ENCODE measurements at places on chromosomes 2 and 18.

- no peak for DNase-seq
These were observed 46.7 kb downstream of the FBXO48 start for GRCh38 chr2:68420254-68420910.

GRCh38 chr2:189624648-189625355 is 36.5 kb upstream of the ASNSD1 start:
- DNase-seq, result no peak

- DNase-seq, result peak; percentile 82
These were observed 39.9 kb upstream of the DARS1 start for GRCh38 chr2:136025057-136025973.

- no peak for DNase-seq
These were observed 25.2 kb upstream of the FAM110C start for GRCh38 chr2:71309-72035.

DNA sequence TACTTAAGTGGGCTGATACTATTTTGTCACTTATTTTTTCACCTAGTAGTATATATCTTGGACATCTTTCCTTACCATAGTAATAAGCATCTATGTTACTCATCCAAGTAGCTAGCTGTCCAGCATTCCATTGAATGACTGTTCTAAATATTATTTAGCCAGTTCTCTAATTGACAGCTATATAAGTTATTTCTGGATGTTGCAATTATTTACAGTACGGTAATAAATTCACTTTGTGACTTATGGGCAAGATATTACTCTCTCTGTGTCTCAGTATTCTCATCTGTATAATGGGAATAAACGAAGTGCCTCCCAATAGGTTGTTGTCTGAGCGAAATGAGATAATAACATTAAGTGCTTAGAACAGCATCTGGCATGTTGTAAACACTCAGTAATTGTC is 46.6 kb upstream of the AGAP1 start:
- DNase-seq, result no peak

GRCh38 chr2:207926989-207927300 is 98.4 kb downstream of the PLEKHM3 start:
- DNase-seq, result no peak

GRCh38 chr2:234712421-234712935 is 215.6 kb upstream of the ARL4C start:
- DNase-seq, result no peak

GRCh38 chr2:108810993-108811957 is 24.7 kb downstream of the CCDC138 start:
- DNase-seq, result no peak

DNA sequence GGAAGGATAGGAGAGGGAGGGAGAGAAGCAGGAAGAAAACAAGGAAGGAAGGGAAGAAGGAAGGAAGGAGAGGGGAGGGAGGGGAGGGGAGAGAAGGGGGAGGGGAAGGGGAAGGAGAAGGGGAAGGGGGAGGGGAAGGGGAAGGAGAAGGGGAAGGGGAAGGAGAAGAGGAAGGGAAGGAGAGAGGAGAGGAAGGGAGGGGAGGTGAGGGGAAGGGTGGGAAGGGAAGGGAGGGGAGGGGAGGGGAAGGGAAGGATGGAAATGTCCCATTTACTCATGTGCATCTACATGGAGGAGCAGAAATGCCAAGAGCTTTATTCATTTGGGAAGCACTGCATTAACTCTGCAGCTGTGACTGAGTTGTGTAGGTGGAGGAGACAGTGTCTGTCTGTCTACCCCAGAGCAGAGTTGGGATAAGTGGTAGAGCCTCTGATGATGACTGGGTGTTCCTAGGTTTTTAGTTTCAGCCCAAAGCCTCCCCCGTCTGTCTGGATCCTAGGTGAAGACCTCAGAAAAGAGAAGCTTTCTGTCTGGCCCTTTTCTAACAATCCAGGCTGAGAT is 131.3 kb downstream of the COL6A3 start:
- no peak for DNase-seq

DNA sequence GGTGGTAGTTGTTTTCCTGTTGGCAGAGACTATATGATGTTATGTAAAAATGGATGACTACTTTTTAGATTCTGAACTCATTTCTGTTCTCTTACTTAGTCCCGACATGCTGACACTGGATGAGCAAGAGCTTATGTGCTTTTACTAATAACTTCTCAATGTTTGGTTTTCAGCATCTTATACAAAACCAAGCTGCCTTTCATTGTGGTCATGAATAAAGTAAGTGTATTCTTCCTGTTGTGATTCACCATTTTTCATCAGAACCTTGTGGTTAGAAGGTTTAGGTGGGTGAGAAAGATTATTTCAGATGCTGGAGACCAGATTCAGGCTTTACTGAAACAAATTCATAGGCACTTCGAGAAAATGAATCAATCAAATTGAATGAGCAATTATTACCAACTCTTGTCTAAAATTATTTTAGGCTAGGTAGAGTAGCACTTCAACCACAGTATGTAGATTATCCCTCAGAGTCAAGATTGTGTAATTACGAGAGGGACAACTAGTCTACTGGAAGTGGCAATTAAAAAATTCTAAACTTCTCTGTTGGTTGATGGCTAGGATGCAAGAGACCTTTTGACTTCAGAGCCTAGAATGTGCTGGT is 9.3 kb downstream of the GPN1 start:
- DNase-seq, result no peak

- no peak for DNase-seq
These were observed 45.1 kb upstream of the SERTAD2 start for GRCh38 chr2:64698668-64699444.

DNA sequence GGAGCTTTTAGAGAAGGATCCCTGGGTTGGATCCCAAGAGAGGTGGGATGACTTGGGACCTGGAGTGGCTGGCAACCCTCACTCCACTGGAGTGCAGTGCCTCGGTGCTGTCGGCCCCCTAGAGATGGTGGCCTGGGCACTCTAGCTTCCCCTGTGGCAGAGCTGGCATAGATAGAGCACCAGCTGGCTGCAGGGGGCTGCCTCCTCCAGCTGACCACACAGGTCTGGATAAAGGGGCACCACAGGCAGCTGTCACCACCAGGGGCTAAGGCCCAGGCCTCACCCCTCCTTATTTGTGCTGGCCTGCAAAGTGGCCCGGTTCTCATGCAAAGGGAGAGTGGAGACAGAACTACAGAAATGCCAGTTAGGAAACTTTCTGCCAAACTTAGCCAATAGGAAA is 74.3 kb downstream of the ZBTB7C start:
- no peak for DNase-seq

GRCh38 chr2:190511104-190511503 is 23.4 kb downstream of the NEMP2 start:
- DNase-seq, result no peak

GRCh38 chr2:227198866-227199265 is 34.4 kb downstream of the COL4A3 start:
- no peak for DNase-seq

DNA sequence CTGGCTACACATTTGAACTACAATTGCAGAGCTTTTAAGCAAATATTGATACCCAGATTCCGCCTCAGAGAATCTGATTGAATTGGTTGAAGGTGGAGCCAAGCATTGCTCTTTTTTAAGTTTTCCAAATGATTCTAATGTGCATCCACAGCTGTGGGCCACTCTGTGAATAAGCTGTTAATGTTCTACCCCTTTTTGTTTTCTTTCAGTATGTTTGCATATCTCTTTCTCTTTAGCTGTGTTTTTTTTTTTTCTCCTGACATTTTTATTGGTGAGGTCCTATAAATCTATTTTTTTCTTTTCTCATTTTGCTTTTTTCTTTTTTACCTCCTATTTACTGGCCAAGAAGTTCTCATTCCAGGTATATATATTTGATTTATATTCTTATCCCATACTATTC is 6.5 kb downstream of the SCN3A start:
- DNase-seq, result no peak

DNA sequence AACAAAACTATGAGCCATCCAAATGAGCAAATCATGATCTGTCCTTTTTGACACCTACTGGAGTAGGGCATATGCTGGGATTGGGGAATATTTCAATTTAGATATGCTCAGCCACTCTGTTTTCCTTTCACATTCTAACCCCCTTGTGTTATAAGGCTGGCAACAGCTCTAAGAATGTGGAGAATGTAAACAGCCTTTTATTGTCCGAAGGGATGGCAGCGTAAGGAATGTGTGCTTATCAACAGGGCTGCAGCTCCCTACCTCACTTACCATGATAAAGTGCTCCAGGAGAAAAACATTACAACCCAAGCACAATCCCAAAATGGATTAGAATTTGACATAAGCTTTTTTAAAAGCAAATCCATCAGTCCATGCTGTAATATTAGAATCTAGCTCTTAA is 2.2 kb downstream of the NXPH2 start:
- DNase-seq, result no peak

DNA sequence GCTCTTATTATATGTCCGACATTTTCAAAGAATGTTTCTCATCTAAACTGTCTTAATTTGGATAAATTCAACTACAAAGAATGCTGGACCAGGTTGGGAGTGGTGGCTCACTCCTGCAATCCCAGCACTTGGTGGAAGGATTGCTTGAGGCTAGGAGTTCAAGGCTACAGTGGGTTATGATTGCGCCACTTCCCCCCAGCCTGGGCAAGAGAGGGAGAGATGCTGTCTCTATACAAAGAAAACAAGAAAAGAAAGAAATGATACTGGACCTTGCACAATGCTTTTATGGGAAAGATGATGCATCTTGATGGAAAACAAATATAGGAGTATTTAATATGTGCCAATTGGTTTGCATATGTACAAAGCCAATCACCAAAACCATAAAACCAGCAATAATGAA is 296.7 kb downstream of the LPIN1 start:
- no peak for DNase-seq

GRCh38 chr2:207418419-207418818 is 111.3 kb upstream of the CREB1 start:
- DNase-seq, result no peak

GRCh38 chr2:65429786-65430602 is 2.4 kb downstream of the SPRED2 start:
- DNase-seq, result no peak

DNA sequence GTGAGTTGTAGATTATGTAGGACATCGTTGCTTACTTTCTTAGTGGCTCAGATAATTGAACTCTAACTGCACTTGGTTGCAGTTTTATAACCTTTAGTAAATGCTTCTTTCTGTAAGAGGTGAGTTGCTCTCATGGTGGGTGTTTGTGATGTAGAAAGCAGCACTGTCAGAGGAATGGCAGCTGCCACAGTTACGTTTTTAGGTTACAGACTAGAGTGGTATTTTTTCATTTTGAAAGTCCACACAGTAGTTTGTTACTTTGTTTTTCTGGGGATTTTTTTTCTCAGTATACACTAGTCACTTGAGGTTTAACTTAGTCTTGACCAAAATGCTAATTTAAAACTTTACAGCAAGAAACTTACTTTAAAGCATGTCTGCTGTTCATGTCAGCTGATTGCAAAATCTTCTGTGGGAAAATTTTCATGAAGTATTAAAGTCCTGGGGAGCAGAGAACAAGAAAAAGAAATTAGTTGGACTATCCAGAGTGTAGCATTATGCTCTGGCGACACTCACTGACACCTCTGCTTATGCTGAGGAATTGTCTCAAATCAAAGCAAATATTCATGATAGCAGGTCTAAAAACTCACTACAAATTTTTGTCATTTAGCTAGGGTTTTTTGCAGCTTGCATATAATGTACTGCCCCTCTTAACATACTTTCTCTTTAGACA is 14.8 kb downstream of the AFTPH start:
- DNase-seq, result no peak

GRCh38 chr2:9099341-9099751 is 95.9 kb upstream of the MBOAT2 start:
- no peak for DNase-seq

DNA sequence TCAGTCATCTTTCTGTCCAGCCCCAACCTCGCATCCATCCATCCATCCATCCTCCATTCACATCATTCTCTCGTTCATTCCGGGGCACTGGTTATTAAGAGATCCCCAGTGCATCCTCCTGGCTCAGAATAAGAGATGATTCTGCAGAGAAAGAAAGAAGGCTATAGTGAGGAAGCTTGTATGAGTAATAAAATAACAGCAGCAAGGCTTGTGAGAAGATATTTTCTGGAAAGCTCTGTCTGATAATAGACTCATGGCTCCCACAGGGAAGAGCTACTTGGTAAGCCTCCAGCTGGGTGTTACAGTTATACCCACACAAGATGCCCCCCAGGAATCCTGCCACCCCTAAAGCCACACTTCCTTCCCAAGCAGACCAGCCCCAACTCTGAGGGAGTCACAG is 143.2 kb downstream of the MTCL1 start:
- no peak for DNase-seq

DNA sequence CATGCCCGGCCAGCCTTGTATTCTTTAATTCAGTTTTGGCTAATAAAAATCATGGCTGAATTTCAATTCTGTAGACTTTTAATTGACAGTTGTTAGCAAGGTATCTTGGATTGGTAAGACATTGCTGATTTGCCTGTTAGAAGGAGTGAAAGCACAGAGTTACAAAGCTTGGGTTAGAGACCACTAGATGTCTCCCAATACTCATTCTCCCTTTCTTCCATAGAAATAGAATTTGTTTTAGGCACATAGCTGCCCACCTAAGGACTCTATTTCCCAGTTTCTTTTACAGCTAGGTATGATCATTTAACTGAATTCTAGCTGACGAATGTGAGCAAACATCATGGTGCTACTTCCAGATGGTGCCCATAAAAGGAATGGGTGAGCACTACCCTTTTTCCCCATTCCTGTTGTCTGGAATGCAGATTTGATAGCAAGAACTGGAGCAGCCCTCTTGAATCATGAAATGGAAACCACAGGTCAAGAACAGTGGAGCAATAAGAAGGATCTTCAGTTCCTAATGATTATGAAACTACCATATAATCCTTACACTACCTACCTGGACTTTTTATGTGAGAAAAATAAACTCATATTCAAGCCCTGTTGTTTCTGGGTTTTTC is 17.5 kb downstream of the PECR start:
- DNase-seq, result no peak

GRCh38 chr2:70340761-70341476 is 39.1 kb upstream of the FAM136A start:
- no peak for DNase-seq

All from left hindlimb (tissue), 1 donor.